DMS53 (cell line): ENCODE measurements at places on chromosomes 2 and 18.

GRCh38 chr2:191362841-191363240 lies 117.6 kb downstream of the MYO1B start:
- DNase-seq: no peak

- no peak for DNase-seq
Observed at GRCh38 chr2:109143214-109144187, 14.5 kb downstream of the SH3RF3 start.

GRCh38 chr2:100208141-100208770 lies 65.9 kb upstream of the AFF3 start:
- no peak for DNase-seq

- no peak for DNase-seq
Observed at GRCh38 chr2:60840880-60841279, 40.5 kb upstream of the REL start.

DNA sequence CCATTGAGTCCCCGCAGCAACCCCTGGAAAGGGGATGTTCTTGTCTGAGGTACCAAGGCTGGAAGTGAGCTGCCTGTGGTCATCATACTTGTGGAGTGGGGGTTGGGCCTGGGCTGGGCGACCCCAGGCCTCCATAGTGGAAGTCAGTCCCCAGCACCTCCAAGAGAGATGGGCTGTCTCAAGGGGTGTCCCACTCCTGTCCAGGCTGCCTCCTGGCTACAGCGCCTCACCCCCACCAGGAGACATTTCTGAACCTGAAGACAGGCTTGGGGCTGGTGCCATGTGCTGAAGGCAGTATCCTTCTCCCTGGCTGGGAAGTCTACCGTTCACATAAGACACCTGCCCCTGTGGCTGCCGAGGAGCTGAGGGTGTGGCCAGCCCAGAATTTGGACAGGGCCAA lies 28.9 kb downstream of the INHBB start:
- no peak for DNase-seq

GRCh38 chr2:232310121-232310520 lies 68.4 kb upstream of the ALPP start:
- DNase-seq: no peak

DNA sequence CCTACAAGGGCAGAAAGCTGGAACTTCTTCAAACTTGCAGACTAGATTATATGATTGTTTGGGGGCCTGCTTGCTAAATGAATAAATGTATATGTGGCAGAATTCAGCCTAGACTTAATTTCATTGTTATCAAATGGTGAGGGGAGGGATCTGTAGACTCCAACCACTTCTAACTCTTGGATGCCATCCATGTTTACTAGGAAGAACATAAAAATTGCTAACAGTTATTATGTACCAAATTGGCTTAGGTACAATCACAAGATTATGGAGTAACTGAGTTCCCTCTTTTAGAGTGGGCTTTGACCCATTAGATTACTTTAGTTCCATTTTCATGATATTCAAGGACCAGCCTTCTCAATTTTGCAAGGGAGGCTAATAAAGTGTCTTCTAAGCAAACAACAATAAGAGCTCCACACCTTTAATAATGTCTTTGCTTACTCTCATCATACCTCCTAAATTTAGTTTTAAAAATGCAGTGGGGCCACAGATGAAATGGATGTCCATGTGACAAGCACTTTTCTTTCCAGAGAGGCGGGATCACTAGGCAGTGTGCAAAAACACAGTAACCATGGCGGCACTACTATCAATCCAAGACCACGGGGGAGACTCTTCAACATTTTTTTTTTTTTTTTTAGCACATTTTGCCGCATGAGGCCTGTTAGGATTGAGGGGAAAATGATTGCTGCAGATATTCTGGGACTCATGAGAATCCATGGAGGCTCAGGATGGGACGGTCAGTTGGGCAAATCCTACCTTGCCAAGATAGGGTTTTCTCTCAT lies 217.6 kb upstream of the SPRED2 start:
- no peak for DNase-seq

DNA sequence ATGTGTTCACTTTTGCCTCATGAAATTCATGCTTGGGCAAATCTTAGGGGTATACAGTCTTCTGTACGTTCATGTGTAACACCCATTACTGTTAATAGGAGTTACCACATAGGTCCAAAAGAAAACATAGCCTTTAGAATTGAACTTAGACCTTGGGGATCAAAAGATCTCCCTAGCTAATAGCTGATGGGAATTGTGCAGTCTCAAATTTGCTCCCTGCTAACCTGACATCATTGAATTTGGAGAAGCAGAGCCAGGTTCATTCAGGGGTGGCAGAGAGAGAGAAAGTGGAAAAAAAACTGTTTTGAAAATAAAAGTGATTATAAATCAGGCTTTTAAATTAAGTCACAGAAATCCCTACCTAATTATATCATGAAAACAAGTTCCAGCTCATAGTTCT lies 28.0 kb upstream of the PPP3R1 start:
- DNase-seq: no peak

DNA sequence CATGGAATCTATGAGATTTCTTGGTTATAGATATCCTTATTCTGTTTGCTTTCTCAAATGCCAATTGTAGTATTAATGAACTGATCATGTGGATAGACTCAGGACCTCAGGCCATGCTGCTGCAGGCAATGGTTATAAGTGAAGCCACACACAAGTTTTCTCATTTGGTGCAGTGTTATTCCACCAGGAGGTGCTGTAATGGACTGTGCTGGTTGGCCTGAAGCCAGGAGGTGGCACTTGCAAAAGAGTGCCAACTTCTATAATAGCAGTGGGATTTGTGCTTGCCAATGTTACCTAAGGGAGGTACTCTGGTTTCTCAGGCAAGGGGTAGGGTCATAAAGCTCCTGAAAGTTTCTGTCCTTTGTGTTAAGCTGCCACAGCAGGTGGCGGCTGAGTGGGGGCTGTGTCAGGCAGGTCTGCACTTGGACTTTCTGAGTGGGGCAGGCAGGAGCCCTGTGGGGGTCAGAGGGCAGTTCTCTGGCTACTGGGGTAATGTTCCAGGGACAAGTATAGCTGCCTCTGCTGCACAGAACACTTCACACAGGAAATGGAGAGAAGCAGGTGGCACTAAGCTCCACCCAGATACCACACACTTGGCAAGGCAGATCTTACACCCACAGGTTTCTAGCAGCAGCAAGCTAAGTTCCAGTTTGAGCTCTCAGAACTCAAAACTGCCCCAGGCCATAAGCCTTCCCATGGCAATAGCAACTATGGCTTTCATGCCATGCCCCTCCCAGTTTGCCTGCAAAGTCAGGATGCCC lies 352.6 kb upstream of the CWC22 start:
- DNase-seq: peak; percentile 89

DNA sequence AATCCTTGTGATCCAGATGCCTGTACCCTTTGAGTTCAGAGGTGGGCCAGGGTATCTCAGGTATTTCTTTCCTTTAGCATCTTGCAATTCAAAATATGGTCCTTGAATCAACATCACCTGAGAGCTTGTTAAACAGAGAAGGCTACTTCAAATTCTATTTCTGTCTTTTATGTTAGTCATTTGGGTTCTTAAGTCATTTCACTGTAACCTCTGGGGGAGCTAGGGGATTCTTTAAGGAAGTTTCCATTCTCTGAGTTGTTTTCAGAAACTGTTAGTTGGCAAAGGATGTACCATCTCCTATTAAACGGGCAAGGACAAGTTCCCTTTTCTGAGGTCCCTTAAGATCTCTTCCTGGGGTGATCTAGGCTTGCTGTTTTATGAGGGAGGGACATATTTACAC lies 16.6 kb downstream of the CFLAR start:
- DNase-seq: no peak

- no peak for DNase-seq
Observed at GRCh38 chr2:70516596-70516995, 37.0 kb downstream of the TGFA start.

DNA sequence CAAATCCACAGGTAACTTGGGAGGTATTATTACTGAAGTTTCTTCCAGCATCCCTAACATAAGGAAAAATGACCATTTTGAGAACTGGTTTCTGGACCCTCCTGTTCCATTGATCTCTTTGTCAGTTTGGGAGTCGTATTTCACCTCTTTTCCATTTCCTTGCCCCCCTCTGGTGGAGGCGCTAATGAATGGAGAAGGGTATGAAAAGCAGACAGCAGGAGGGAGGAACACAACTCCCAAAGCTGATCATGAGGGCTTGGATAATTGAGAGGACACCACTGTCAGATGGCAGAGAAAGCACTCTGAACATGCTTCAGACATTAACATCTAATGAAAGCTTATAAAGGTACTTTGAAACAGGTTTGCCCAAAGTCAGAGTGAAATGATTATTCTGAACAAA lies 56.6 kb upstream of the TLK1 start:
- no peak for DNase-seq

- no peak for DNase-seq
Observed at GRCh38 chr2:29718076-29718686, 203.2 kb downstream of the ALK start.

DNA sequence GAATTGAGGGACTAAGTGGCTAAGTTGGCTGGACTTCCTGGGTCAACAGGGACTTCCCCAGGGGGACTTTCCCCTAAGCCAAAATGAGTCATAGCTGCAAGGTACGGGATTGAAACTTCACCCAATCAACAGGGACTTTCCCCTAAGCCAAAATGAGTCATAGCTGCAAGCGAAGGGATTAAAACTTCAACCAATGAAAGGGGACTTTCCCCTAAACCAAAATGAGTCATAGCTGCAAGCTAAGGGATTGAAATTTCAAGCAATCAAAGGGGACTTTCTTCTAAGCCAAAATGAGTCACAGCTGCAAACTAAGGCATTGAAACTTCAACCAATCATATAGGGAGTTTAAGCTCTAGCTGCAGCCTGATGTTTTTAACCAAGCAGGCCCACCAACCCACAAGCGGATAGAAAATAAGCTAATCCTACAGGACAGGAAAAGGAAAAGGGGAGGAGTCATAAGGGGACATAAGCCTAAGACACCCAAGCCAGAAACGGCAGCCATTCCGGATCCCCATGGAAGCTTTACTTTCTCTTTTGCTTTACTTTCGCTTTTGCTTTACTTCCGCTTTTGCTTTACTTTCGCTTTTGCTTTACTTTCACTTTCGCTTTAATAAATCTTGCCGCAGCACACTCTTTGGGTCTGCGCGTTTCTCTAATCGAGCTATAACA lies 1375.4 kb upstream of the CELF4 start:
- peak; percentile 92 for DNase-seq

GRCh38 chr2:138030459-138030858 lies 66.2 kb downstream of the HNMT start:
- DNase-seq: no peak
